ENCODE measurements at places on chromosomes 6 and 20.

DNA sequence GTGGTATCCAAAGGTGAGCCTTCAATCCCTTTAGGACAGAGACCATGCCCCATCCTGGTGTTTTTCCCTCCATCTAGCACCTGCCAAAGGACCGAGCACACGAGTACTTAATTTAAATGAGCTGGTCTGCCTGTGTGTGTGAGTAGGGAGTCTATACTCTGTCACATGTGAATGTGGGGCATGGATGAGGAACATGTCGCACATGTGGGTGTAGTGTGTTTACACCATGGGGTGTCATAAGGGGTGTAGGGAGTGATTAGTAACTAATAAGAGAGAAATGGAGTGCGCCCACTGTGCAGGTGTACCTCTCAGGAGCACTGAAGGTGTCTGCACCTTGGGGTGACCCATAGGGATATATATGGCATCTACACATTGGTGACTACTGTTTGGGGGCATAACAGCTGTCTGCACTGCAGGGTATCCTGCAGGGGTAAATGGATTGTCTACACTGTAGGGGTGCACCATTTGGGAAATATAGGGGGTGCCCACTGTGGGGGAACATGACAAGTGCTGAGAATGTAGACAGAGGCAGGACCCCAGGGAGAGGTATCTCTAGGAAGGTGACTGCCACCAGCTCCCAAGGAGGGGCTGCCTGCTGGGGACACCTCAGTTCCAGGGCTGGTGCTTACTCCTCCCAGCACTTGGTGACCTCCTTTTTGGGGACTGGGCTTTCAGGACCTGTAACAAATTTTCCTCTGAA lies 53.5 kb downstream of the EBF4 start:
- no peak for DNase-seq

DNA sequence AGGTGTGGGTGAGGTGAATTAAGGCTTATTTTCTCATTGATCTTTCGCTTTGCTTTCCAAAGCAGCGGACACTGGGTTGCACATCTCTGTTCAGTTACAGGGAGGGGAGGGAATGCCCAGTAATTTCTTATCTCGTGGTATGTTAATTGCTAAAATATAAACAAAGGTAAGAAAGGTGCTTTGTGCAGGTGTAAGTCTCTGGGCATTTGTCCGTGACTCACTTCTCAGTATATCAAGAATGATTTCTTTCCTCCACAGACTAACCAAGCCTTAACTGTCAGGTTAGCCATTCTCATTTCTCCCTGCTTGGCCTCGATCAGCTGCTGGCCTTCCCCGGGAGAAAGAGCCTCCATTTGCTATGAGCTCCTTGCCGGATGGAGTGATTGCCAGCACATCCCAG lies 862.1 kb downstream of the KIF16B start:
- DNase-seq: no peak

DNA sequence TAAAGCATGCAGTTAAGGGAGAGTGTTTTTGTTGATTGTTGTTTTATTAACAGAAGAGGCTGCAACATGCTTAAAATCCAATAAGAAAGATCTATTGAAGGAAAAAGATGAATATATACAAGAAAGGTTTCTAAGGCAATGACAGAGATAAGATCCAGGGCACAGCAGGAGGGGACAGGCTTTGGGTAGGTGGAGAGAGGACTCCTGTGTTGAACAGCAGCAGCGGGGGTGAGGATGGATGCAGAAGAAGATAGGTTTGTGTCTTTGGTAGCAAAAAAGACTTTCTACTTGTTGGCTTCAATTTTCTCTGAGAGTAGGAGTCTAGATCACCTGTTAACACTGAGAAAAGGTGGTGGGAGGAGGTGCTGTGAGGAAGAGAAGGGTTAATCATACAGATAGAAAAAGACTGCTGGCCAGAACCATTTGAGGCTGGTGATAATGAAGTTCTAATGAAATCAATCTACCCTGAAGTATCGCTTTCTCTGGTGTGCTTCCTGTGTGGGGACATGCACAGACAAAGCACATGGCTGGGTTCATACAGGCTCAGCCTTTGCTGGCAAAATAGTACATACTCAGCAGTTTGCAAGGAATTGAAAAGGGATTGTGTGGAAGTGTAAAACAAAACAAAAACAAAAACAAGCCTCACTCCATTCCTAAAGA lies 17.2 kb upstream of the DST start:
- DNase-seq: no peak

DNA sequence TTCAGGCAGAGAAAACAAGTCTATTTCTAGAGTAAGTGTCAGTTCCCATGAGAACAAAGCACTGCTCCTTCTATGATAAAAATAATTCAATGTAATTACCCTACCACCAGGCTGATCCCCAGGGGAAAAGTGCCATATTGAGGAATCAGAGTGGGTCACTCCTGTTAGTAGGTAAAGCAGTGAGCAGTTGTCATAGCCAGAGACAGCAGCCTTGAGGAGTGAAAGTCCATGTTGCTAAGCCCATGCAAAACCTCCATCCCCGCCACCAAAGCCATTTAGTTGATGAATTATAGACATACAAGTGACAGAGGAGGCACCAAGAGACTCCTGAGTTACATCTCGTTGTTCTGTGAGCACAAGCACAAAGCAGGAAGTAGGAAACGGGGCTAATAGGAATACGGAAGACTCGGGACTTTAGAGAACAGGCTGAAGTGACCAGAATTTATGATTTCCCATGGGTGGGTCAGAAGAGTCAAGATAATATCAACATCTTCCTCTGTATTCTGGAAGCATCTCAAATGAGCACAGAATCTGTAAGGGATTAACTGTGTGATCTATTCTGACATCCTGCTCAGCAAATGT lies 197.9 kb downstream of the MAFB start:
- DNase-seq: no peak

GRCh38 chr6:100879317-100879716 lies 1.8 kb downstream of the ASCC3 start:
- no peak for DNase-seq

- DNase-seq: no peak
Measured at GRCh38 chr6:3340894-3341293, 82.1 kb downstream of the PSMG4 start.

Measured in gastrocnemius medialis (tissue), 4 donors.